ENCODE measurements at places on chromosomes 16 and 17.

DNA sequence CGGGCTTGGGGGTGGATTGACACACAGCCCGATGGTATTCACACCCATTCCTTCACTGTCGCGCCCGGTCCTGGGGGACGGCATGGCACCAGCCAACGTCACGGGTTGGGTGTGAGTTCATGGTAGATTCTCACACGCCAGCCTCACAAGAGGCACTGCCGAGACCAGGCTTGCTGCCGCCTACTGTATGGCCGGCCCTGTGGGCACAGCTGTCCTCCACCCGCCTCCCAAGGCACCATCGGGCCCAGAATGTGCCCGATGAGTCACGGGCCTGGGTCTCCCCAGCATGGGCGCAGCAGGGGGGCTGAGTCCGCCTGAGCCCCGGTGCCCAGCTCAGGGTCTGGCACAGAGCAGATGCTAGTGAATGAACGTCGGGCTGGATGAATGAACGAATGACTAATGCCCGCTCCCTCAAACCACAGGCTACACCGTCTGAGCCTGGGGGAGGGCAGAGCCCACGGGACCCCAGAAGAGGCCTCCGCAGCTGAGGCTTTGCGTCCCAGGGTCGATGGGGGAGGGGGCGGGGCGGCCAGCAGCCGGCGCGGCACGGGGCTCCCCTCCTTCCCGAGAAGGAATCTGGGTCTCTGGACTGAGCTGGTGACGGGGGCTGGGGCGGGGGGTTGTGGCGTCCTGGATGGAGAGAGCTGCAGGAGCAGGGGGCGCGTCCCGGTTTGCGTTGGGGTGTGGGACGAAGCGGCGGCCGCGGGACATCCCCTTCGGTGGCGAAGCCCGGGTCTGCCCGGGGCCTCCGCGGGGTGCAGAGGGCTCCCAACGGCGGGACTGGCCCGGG is 829 bp downstream of the PITPNM3 start:
- peak; percentile 60 for DNase-seq

DNA sequence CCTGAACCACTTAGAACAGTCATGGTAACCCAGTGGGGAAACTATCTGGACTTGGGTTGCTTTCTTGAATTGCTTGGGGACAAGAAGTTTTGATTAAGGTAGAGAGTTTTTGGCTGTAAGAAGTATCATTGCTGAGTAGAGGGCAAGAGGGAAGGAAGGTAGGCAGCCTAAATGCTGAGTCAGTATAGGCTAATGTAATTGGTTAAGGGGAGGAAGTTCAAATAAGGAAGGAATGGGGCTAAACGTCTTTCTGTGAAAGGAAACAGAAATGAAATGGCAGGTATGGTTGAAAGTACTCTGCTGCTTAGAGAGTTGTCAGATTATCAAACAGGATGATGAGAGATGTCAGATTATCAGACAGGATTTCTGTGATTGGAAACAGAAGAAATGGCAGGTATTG is 20.3 kb downstream of the KPNB1 start:
- DNase-seq: no peak

DNA sequence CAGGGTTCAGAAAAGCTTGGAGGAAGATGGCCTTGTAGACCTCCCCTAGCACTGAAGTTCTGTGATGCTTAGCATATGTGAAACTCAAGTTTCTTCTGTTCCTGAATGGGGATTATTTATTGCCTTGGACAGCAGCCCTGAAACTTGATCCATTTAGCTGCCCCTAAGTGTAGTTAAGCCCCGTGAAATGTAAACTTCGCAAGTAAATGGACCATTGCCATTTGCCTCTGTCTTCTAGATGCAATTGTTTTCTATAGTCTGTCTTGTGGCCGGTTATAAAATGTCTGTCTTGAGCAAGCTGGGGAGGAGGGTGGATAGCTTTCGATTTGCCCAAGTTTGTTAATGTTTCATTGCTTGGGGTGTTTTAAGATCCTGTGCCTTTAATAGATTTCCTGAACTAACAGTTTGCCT is 261.8 kb downstream of the CDH13 start:
- DNase-seq: peak; percentile 21

GRCh38 chr17:28796062-28796461 is 46.5 kb downstream of the FAM222B start:
- DNase-seq: no peak

DNA sequence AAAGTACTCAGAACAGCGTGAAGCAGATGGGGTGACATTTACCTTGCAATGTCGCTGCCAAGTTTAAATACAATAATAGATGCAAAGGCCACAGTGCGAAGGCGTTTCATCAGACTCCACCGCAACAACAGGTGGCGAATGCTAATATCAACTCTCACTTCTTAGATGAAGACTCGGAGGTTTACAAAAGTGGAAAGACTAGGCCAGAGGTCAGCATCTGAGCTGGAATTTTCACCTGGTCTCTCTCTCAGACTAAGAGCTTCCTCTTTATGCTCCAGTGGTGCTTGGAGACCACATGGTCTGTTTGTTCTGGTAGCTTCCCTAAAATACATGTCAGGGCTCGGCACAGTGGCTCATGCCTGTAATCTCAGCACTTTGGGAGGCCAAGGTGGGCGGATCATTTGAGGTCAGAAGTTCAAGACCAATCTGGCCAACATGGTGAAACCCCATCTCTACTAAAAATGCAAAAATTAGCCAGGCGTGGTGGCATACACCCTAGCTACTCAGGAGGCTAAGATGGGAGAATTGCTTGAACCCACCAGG is 169.1 kb downstream of the XYLT1 start:
- no peak for DNase-seq

DNA sequence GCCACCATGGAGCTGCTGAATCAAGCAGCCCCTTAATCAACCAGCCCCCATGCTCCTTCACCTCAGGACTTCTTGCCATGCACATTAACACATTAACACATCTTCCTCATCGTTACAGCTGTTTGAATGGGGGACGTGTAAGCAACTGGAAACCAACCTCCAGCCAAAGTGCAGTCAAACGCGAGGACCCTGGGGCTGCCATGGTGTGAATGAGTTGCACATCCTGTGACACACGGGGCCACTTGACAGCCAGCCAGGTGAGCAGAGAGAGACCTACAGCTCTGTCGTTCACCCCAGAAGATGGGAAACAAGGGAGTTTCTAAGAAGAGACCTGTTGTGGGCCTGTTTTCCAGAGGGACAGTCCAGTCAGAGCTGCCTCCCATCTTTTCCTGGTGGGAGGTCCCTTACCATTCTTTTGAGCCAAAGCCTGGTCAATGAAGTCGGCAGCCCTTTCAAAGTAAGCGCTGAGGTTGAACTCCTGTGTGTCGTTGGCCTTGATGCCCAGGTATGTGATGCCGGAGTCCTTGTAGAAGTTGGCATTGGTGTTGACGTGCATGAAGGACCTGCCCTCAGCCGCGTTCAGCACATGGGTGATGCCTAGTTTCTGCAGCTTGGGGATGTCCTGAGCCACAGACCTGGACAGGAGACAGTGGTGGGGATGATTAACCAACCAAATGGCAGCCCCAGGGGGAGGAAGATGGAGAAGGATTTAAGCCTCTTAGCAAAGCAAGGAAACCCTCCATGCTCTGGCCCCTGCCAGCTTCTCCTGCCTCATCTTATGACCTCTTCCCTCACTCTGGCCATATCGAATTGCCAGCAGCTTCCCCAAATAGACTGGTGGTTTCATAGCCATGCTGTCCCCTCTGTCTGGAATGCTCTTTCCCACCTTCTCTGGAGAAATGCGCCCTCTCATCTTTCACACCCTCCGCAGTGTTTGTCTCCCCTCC is 4.2 kb downstream of the DUSP3 start:
- DNase-seq: no peak

GRCh38 chr17:50508573-50509460 is 578 bp downstream of the MYCBPAP start:
- DNase-seq: no peak

GRCh38 chr16:22296225-22297113 is 740 bp upstream of the POLR3E start:
- DNase-seq: no peak

- DNase-seq: no peak
These were observed 18.2 kb upstream of the ATF7IP2 start for GRCh38 chr16:10367616-10368188.

- no peak for DNase-seq
These were observed 2.5 kb upstream of the ARHGAP23 start for GRCh38 chr17:38425744-38426143.

DNA sequence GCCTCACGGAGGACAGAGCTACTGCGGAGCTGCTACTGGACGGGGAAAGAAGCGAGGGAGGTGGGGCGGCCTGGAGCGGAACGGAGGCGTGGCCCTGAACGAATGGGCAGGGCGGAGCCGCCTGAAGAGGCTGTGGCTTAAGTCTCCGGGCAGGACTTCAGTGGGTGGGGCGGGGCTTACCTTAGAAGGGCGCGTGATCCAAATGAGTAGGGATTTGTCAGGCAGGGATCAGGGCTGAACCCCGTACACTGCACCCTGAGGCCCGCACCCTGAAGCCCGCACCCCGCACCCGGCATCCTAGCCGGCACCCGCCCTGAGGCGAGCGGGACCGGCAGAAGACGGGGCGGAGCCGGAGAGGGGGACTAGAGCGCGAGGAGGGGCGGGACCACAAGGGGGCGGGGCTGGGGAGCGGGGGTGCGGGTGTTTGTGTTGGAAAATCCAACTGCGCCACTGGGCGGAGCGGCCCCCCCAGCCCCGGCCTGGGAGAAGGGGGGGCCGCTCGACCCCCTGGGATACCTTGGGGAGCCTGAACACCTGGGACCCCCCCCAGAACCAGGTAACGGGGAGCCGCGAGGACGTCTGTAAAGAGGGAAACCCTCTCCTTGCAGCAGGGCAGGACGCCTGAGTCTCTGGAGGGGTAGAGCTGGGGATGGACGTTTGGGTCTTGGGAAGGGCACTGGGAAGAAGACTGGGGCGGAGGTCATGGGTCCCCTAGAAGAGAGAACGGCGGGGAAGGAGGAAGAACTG is at the start of gene KDM6B:
Gene KDM6B (plus strand): TSS at position 423 of the 747 bp plus-strand sequence. CDS start 11,338 bp downstream, outside the sequence.
- DNase-seq: peak; percentile 95

DNA sequence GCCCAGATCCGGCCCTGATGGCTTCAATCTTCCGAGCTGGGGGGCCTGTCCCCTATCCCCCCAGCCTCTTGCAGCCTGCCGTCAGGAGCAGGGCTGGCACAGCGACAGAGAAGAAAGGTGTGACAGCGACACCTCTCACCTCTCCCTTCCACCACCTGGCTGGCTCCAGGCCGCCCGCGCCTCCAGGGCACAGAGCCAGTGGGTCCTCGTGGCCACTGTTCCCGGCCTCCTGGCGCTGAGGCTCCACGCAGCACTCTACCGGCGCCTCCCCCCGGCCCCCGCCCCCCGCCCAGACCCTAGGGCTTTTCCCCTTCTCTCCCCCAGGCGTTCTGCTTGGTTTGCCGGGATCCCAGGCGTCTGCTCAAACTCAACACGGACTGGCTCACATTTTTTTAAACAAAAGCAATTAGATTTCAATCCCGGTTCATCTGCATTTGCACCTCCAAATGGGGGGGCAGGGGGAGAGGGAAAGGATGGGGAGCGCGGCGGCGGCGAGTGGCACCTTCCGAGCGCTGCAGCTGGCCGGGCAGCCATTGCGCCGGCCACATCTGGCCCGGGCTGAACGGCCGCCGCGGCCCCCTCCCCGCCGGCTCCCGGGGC is 12.8 kb upstream of the CBX8 start:
- no peak for DNase-seq

- no peak for DNase-seq
These were observed 290.6 kb upstream of the CCL2 start for GRCh38 chr17:33964344-33964979.

DNA sequence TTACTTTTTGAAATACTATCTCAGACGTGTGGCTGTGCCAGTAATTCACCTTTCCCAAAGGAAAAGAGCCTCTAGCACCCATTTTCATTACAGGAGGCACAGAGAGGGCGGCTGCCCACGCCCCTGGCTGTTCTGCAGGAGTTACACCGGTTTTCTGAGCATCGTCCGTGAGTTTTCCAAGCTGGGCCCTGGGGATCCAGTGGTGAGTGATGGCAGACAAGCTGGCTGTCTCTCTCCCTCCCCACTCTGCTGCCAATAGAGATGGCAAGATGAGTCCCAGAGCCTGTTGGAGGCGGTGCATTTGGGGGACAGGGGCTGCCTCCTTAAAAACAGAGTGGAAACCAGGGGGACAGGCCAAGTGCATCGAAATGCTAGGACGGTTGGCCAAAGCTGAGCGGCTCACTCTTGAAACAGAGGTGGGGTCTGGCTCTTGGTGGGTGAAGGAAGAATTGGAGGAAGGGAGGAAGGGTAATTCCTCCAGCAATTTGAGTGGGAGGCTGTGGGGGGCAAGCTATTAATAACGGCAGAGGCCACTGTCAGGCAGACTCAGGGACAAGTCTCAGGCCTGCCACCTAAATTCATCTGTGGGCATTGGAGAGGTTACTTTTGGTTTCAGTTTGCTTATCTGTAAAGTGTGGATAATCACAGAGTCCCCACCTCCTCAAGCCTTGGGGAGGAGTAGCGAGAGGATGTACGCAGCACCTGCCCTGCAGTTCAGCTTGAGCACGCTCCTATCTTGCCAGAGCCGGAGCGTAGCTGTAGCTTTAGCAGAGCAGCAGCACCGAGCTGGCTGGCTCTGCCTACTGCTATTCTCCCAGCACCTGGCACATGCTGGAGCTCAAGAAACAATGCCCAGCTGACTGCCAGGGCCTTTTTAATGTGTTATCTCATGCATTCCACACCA is 7.5 kb upstream of the NOS2 start:
- no peak for DNase-seq

- no peak for DNase-seq
These were observed 23.5 kb downstream of the PLCD3 start for GRCh38 chr17:45108595-45109521.

DNA sequence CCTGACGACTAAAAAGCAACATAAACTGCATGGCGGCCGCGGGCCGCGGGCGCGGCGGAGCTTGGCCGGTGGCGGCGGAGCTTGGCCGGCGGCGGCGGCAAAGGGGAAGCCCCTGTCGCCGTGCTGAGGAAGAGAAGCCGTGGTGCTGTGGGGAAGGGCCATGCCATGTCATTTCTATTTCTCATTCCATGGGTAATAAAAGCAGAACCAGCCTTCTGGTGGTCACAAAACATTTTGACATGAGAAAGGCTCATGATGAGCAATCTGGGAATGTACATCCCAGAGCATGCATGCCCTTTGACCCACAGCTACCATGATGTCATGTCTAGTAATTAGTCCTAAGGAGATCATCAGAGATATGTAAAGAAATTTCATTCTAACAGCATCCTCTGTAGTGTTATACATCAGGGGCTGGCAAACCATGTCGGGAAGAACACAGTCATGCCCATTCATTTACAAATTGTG is 23.9 kb upstream of the HEATR6 start:
- DNase-seq: peak; percentile 41

- no peak for DNase-seq
These were observed 10.6 kb downstream of the KSR1 start for GRCh38 chr17:27466743-27467375.

Measured in GM03348 (cell line).